Gastroesophageal sphincter (tissue), 4 donors: ENCODE measurements at places on chromosomes 4 and X. TPM values are rescaled to one million over a fixed set of nuclear protein-coding genes. Genes with fewer than 3 reads are reported as not detected.

DNA sequence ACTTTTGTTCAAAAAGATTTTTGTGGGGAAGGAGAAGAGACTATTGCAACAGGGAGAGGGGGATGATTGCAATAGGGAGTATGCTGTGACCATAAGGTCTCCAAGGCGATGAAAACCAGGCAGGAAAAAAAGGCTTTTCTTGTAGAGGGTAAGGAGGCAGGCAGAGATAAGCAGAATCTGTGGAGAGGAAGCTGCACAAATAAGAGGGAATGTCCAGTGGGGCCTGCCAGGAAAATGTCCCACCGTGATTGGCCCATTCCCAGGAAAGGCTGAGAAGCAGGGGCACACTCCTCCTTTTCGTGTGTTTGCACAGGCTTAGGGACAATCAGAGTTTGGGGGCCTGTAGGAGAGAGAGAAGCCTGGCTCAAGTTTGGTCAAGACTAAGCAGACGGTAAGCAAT, 29.1 kb downstream of the SPACA5 start:
- no peak for ATAC-seq

GRCh38 chr4:163121689-163122088, 45.0 kb downstream of the NAF1 start:
- no peak for ATAC-seq

The CLDN22 gene
- total RNA-seq = not detected

The KIF4A gene
- total RNA-seq = 0.19 TPM
